NCI-H1048 (cell line): ENCODE measurements at places on chromosomes 13 and 19.

- no peak for DNase-seq
These were observed 684.5 kb upstream of the SLITRK1 start for GRCh38 chr13:84566780-84567179.

GRCh38 chr13:87923753-87924152 is 252.6 kb downstream of the SLITRK5 start:
- DNase-seq = no peak

DNA sequence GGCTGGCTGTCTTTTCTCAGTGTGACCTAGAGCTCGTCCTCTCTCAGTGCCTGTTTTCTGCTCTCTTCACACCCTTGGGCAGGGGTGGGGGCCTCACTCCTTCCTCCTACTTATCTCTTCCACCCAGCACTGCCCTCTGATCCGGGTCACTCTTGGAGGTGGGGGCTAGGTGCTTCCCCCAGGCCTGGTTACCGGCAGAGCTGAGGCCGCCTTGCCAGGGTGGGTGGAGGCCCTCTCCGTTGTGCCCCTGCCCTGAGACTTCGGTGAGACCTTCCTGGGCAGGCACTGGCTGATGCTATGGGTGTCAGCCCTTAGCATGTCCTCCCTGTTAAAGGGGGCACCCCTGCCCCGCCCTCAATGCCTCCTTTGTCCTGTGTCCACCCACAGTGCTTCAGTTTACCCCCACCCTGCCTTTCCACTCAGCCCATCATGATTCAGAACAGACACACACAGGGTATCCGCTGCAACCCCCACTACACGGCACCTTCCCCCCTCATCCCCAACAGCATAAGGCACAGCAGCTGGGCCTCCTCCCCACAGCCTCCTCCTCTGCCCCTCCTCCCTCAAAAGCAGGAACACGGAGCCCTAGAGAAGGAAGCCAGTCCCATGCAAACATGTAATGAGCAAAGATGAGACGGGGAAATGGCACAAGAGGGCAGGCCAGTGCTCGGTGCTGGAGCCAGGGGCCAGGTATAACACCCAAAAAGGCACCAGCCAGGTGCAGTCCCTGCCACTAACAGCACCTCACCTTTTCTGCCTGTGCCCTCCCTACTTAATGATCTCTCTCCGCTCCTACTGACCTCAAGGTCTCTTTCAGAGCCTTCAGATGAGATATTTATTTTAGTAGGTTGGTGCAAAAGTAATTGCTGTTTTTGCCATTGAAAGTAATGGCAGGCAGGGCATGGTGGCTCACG is 9.8 kb downstream of the ZGLP1 start:
- no peak for DNase-seq

DNA sequence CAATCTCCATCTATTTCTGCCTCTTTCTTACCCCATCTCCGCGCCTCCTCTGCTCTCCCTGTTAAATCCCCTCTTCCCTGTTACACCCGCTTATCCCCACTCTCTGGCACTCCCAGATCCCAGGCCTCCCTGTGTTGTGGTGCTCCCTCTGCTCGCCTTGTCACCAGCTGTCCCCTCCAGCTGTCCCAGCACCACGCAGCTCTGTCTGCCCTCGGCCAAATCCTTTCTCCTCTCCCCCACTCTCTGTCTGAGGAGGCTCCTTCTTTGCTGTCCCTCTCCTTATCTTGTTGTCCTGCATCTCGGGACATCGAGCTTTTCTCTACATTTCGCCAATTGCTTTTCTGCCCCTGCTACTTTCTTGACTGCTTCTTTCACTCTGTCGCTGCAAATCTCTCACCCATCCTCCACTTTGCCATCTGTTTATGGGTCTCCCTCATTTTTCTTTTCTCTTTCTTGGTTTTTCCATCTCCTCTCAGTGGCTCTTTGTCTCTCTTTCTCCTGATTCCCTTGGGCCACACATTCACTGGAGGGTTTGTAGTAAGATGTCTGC is 941 bp downstream of the ZNF160 start:
- DNase-seq = no peak

DNA sequence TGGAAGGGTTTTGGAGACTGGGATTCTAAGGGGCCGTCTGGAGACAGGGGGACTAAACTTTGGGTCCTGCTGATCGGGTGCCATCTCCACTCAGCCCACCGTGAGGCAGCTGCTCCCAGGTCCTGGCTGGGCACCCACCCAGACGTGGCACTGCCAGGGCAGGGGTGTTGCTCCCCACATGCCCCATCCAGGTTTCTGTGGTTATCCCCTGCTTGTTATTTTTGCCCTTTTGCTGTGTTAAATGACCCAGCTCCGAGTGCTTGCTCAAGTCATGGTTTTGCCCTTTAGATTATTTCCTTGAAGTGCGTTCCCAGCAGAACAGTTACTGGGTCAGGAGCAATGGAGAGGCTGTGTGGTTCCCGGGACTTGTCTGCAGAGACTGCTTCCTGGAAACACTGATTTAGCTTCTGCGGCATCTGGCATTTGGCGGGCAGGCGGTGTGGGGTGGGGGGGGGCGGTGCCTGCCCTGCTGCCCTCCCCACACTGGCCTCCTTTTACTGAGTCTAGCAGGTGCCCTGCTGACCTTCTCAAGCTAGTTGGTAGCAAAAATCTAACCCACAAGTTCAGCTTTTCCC is 1.9 kb downstream of the RAB11B start:
- no peak for DNase-seq

DNA sequence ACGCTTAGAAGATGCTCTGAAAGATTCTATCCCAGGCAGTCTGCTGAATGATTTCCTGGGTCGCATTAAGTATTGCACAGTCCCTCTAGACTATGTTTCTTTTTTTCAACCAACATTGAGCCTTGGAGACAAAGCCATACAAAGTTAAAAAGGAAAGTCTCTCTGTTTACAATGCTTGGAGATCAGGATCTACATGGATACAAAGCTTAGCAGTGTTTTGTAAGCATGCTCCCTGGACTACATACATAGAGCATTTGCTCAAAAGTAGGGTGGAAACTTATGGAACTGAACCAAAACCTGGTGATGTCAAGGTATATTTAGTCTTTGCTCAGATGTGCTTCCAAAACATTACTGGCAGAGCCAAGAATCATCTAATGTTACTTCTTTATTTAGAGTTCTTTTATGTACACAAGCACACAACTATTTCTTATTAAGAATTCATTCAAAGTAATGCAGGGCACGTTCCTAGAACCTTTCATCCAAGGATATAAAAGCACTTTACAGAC is 241.2 kb downstream of the ABCC4 start:
- no peak for DNase-seq

DNA sequence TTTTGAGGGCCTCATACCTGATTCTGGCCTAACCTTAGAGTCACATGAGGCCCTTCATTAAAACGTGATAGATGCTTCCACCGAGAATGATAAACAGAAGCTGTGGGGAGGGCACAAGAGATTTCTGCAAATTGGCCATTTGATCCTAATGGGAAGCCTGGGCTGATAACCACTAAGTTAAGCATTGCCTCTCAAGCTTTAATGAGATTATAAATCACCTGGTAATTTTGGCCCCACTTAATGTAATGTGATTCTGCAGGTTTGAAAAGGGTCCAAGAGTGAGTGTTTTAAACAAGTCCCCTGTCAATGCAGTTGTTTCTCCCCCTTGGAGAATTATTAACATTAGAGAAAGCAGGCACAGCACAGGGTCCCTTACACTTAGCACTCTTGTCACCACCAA is 42.0 kb downstream of the ZNF486 start:
- no peak for DNase-seq

DNA sequence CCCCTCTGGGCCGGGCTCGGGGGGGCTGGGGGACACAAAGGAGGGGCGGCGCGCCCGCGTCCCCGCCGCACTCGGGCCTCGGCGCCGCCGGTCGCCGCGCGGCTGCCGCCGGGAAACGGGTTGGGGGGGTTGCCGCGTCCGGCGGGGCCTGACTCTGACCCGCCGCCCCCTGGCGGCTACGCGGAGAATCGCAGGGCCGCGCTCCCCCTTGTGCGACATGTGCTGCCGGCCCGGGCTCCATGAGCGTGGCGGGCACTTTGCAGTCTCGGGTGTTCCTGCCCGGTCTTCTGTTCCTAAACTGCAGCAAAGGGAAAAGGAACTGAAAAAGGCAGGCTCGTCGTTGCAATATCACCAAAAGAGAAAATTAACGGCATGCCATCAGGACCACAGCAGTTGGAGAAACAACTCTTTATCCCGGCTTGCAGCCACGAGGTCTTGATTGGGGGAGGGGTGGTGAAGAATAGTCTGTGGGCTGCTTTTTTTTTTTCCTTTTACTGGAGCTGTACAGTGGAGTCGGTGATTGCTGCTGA is 1.5 kb downstream of the MIR17HG start:
- peak; percentile 56 for DNase-seq

- DNase-seq = no peak
These were observed 115.2 kb downstream of the STK24 start for GRCh38 chr13:98461486-98462240.

DNA sequence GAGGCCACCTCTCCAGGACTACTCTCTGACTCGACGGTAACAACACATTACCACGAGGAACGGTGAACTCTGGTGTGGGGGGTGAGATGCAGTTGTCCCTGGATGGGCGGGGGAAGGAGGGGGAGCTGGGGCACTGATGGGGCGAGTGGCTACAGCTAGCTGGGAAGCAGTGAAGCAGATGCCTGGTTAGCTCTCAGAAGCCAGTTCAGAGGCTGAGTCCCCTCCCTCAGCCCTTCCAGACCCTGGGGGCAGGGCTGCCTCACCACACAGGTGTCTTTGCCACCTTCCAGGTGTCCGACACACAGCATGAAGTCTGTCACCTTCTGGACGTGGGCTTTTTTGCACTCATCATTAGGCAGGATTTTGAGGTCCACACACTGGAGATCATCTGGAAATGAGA is 4.0 kb downstream of the KLK1 start:
- DNase-seq = no peak

DNA sequence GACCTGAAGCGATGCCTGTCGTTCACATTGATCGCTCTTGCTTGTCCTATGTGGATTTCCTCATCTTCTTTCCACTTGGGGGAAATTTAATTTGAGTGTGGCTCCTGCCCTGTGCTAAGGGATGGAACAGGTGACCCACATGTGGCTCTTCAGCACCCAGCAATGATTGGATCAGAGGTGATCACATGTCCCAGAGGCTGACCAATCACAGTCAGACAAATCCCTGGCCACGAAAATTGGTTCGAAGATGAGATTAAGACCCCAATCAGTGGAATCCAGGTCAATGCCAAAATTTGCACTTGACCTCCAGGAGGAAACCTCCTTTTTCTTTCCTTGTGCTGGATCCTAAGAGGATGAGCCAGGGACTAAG is 23.7 kb downstream of the AMER2 start:
- no peak for DNase-seq

DNA sequence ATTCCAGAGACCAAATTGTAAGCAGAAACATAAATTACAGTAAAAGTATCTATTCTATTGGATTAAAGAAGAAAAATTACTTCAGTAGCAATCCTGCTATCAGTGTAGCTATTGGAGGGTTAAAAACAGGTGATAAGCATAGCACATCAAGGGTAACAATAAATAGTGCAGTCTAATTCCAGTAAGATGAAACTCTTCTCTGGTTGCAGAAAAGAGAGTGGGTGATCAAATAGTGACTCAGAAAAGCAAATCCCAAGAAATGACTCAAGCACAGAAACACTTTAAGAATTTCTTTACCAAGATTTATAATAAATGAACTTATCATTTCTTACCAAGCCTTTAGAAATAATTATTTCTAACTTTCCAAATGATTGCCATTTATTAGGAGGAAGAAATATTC is 135.7 kb downstream of the LMO7 start:
- DNase-seq = no peak

DNA sequence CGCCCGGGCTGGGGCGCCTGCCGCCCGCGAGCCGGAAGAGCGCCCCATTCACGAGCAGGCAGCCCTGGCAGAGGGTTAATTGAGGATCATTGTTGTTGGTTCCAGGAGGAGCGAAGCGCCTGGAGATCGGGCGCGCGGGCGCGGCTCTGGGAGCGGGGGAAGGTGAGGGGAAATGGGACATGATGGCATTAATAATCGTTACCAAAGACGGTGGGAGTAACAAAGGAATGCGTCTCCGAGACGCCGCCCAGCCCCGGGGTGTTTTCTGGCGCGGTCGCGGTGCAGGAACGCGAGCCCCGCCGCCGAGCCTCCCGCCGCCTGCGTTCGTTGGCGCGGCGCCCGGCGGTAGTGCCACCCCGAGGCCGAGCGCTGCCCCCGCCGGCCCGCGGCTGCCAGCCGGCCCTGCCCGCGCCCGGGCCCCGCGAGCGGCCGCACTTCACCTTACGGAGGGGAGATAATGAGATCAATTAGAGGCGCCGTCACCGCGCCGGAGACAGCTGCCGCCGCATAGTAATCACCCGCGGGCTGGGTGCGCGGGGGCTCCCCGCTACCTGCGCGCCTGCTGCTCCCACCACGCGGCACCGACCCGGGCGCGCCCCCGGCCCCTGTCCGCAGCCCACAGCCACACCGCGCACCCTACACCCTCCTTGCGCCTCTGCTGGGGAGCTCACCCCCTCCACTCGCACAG is 2.8 kb downstream of the ZNF536 start:
- DNase-seq = no peak

DNA sequence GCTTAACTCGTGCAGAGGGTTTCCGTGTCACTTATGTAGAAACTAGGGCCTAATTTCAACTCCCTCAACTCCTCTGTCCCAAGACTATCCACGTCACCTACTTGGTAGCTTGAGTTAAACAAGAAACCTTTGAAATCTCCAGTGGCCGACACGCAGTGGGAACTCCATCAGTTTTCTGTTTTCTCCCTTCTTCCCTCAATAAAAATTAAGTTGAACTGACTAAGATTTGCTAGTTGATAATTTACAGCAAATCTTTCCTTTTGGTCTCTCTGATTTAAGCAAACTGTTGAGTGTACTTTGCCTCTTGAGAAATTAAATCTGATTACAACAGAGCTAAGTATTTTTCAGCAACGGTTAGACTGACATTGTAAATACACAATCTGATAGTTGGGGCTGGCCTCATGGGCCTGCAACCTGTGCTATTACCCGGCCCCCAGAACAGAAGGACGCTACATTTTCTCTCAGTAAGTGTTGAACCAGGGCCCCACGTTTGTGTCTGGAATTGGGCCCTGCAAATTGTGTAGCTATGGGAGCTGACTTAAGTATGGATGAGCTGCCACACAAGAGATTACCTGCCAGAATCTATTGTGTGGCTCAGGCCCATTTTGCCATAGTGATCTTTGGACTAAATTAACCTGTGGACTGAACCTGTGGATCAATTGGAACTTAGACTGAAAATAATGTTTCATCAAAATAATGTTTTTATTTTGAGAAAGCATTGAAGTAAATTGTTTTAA is 708 bp upstream of the ESD start:
- DNase-seq = no peak

GRCh38 chr19:5983367-5983955 is 5.5 kb upstream of the RANBP3 start:
- DNase-seq = no peak

- DNase-seq = no peak
These were observed 800.7 kb upstream of the SLITRK5 start for GRCh38 chr13:86870444-86870843.

GRCh38 chr19:50520822-50521465 is 7.2 kb upstream of the ASPDH start:
- DNase-seq = no peak

- DNase-seq = no peak
These were observed 63.5 kb downstream of the TUBA3C start for GRCh38 chr13:19117913-19118739.

DNA sequence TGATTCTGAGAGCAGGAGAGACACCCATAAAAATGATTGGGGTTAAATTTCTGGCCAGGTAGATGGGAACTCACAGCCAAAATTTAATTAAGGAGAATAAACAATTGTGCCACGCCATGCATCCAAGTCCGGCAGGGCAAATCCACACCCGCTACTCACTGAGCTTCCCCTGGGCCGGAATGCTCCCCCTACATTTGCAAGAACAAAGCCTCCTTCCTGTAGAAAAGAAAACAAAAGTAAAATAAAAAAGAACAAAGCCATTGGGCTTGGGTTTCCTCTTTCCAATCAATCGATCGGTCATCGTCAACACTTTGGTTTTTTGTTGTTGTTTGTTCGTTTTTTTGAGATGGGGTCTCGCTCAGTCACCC is 30.2 kb upstream of the TFDP1 start:
- no peak for DNase-seq
